Activated naive CD4-positive, alpha-beta T cell treated with anti-CD3 and anti-CD28 coated beads, Interleukin-2, amount 50 U/mL, for 72 hours (primary cell): ENCODE measurements at places on chromosomes 1 and 21. TPM values are rescaled to one million over a fixed set of nuclear protein-coding genes. Genes with fewer than 3 reads are reported as not detected.

The IL12RB2 gene
- total RNA-seq = 123 TPM

The CATSPERE gene
- total RNA-seq = 0.62 TPM

The KLF17 gene
- total RNA-seq = not detected

The PCP4 gene
- not detected for total RNA-seq

The ZBTB21 gene
- total RNA-seq = 28.6 TPM

The GABRD gene
- not detected for total RNA-seq

The RAB42 gene
- total RNA-seq = 0.21 TPM

The MAP10 gene
- total RNA-seq = 1.9 TPM

The GUCA2A gene
- not detected for total RNA-seq

The CASZ1 gene
- 1.8 TPM for total RNA-seq

The CYB561D1 gene
- 14.9 TPM for total RNA-seq

The PRELP gene
- 0.07 TPM for total RNA-seq

The ENO1 gene
- total RNA-seq = 3,739 TPM

The TSSK3 gene
- total RNA-seq = 1.2 TPM

The GJC2 gene
- total RNA-seq = 0.86 TPM

The FMOD gene
- total RNA-seq = 0.68 TPM

The SLAMF1 gene
- 84.3 TPM for total RNA-seq

The FAM43B gene
- total RNA-seq = not detected

The ABCG1 gene
- total RNA-seq = 15.4 TPM

The DVL1 gene
- 44.8 TPM for total RNA-seq

The LCE2A gene
- not detected for total RNA-seq

The TTC22 gene
- 9.6 TPM for total RNA-seq

The HFM1 gene
- total RNA-seq = not detected

The DCST1 gene
- total RNA-seq = not detected

The TDRD10 gene
- not detected for total RNA-seq

The GORAB gene
- total RNA-seq = 4.9 TPM

The PLA2G2D gene
- total RNA-seq = not detected

The LCE1A gene
- not detected for total RNA-seq

The FAM151A gene
- total RNA-seq = not detected

The ZNF326 gene
- 32.2 TPM for total RNA-seq

The RXRG gene
- 0.11 TPM for total RNA-seq

The MSH4 gene
- total RNA-seq = 0.25 TPM

The CFHR1 gene
- total RNA-seq = not detected

The ZNF678 gene
- 14.1 TPM for total RNA-seq

The ARHGAP30 gene
- 180 TPM for total RNA-seq
